CD4-positive, alpha-beta T cell treated with Interleukin-6 for 4 hours (primary cell): ENCODE measurements at places on chromosomes 5 and 9.

DNA sequence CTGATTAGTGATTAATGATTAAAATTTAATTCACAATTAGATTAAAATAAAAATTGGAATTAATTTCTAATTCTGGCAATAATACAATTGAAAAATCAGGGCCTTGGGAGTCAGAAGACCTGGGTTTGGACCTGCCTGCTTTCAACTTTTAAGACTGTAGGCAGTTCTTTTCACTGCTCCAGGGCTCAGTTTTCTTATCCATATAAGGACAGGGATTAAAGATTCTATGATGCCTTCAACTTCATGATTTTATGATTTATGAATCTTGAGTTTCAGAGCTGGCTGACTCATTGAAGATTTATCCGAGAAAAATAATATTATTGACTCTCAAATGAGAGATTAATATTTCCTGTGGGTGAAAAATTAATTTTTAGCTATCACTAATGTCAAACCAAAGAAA, 208.6 kb upstream of the ANKH start:
- no peak for DNase-seq

DNA sequence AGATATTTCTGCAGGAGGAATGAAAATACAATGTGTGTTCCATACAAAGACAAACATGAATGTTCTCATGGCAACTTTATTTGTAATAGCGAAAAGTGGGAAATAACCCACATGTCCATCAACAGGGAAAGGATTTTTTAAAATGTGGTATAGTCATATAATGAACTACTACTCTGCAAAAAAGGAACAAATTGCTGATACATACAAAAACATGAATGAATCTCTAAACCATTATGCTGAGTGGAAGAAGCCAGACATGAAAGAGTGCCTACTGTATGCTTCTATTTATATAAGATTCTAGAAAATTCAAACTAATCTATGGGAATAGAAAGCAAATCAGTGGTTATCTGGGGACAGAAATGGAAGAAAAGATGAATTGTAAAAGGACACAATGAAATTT, 52.5 kb downstream of the CDKL3 start:
- DNase-seq: no peak

- no peak for DNase-seq
These were observed 19.6 kb downstream of the TCOF1 start for GRCh38 chr5:150376799-150377771.

DNA sequence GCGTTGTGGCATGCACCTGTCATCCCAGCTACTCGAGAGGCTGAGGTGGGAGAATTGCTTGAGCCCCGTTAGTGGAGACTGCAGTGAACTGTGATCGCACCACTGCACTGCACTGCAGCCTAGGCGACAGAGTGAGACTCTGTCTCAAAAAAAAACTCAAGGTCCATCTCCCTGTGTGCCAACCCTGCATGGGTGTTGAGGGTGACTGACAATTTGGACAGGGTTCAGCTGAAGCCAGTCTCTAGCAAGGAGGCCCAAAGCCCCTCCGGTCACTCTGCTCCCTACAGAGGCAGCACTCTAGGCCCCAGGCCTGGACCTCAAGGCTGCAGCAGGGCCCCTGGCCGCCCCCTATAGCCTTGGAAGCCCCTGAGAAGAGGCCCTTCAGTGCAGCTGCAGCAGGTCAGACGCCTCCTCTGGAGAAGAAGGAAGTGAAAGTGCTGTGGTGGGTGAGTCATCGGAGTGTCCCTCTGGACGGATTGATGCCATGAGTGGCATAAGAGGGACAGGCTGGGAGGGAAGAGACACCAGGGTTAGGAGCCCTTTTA, 39.2 kb upstream of the NEK6 start:
- DNase-seq: no peak

DNA sequence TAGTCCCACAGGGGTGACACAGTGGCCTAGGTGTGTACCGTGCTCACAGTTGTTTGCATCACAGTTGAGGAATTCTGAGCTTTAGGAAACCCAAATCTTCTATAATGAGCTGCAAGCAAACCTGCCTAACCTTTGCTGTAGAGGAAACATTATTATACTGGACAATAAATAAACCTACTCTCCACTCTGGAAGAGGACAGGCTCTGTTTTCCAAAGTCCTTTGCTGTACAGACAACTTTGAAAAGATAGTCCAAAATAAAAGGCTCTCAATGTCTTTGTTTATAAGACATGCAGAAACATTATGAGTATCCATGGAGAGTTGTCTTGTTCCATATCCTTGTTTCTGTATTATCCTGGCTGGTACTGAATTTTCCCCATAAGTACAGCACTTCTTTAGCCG, 29.4 kb downstream of the ZNF131 start:
- DNase-seq: no peak

DNA sequence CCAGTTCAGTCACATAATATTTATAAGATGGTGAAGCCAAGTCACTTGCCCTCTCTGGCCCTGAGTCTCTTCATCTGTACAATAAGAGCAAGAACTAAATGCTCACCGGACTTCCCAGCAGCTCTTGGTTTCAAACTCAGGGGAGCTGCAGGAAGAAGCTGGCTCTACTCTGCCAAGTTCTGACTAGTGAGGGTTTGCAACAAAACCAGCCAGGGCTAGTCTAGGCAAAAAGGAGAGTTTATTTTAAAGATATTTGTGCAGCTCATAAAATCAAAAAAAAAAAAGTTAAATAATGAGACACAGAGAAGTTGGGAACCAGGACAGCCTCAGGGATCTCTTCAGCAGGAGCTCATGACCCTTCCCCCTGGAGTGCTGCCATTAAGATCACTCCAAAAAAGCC, 107.3 kb downstream of the DOCK2 start:
- no peak for DNase-seq

DNA sequence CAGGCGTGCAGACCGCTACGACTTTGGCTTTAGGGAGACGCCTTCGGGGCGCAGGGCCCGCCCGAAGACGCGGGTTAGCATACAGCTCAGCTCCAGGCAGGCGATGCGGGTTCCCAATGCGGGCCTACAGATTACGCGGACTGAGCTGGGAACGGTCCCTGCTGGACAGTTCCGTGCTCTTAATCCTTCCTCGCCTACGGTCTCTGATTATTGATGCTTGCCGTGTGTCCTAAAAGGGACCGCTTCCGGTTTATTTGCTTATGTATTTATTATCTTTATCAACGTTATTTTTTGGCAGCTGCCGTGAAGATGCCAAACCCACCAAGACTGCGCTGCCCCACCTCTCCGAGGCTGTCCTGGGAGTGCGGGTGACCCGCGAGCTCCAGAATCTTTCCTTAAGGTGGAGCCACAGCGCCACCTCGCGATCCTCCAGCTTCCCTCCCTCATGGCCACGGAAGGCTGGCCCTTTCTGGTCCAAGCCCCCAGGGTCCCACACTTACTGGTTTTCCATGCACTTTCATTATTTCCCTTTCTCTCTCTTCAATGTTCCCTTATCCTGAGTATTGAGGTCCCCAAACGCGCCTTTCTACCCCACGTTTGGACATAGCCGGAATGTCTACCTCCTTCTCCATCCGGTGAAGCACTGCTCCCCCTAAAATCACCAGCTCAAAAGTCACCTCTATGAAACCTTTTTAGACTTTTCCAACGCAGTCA, 7.0 kb upstream of the EBF1 start:
- DNase-seq: peak; percentile 81

DNA sequence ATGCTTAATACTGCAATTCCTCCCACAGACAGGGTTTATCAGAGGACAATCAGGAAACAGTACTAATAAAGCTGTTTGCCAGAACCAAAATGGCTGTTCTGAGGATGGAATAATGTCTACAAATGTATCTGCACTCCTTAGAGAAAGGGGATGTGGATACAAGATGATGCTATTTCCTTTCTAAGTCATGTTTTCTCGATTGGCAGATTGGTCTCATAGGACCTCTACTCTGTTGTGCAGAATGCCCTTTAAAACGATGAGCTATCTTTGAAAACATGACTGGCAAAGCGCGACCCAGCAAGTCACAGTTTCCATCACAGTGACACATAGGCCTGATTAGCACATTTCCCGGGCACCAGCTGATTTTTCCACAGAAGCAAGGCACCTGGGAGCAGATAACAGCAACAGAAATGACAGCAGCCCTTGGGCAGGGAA, 54.0 kb downstream of the AOPEP start:
- no peak for DNase-seq

GRCh38 chr9:101727612-101728524, 10.6 kb downstream of the GRIN3A start:
- no peak for DNase-seq
